ENCODE measurements at places on chromosomes 6 and 20.

DNA sequence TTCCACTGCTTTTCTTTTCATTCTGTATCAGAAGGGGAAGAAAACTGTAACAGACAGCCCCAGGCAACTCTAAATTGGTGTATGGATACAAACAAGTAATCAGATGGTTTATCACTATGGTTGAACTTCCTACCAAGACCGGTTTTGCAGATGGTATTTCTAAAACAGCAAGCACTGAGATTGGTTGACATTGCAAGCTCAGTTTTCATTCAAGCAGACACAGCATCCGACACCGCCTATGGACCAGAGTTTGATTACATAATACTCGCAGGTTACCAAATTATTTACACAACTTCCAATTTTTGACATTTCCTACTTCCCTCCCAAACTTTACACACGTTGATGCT lies 209.9 kb downstream of the ALDH8A1 start:
- DNase-seq, result no peak

DNA sequence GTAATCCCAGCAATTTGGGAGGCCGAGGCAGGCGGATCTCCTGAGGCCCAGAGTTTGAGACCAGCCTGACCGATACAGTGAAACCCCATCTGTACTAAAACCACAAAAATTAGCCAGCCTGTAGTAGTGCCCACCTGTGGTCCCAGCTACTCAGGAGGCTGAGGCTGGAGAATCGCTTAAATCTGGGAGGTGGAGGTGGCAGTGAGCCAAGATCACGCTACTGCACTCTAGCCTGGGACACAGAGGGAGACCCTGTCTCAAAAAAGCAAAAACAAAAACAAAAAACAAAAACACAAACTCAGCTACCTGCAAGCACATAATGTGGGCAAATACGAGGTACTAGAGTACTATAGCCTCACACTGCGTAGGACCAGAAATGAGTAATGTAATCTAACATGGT lies 3.7 kb upstream of the SPATA2 start:
- DNase-seq, result no peak

DNA sequence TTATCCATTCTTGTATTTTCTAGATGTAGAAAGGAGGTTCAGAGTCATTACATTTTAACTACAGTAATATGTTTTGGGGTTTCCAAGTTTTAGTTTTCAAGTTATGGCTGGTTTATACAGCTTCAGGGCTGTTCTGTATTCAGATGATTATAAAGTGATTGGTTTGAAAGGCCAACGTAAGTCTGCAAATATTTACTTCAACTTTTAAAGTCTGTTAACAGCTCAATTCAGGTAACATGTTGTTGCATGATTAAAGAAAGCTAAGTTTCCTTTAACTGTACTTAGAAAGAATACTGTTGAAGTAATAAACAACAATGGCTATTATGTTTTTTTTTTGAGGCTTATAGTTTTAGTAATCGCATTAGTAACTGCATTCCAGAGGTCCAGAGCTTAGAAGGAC lies 22.8 kb upstream of the GCLC start:
- DNase-seq, result no peak

- no peak for DNase-seq
These were observed 14.0 kb downstream of the TSPYL4 start for GRCh38 chr6:116239856-116240255.

Measured in esophagus squamous epithelium (tissue), 5 donors.